ENCODE measurements at places on chromosomes 3 and 15.

DNA sequence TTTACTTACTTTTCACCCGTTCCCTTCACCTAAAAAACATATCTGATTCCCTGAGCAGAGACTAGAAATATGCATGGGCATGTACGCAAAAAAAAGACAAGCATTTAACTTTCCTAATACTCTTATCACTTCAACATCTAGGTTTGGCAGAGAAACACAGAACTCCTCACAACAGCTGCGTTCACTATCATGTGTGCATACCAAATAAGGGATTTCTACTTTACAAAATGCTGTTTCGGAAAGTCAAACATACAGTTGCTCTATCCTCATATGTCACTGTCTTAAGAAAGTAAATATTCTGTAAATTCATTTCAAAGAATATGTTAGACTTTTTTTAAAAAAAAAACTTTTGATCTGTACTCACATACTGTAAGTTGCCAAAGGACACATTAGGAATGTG is 65.1 kb upstream of the CBLB start:
- no peak for DNase-seq

DNA sequence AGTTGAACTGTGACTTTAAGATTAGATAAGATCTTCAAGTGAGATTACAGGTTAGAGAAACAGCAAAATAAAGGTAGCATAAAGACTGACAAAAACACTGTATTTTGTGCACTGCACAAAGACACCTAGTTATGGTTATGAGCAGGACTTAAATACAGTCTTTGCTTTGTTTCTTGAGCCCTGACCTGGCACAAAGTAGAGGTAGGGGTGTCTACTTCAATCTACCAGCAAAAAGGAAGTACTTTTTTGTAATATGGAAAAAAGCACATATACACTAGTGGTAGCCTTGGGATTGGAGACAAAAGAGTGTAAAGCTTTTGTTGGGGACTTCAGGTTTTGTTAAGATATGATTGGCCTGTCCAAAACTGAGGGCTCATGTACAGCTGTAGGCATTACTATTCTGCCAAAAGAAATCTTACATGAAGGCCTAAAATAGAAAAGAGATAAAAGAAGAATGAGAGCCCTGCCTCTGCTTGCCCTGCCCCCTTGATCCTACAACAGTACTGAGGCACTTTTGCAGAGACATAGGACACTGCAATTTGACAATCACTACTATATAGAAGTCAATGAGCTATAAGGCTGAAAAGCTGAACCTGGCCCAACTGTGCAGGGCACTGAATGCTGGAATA is 194.3 kb downstream of the CBLB start:
- DNase-seq = no peak

- DNase-seq = no peak
Measured at GRCh38 chr3:152444029-152444641, 175.4 kb downstream of the MBNL1 start.

DNA sequence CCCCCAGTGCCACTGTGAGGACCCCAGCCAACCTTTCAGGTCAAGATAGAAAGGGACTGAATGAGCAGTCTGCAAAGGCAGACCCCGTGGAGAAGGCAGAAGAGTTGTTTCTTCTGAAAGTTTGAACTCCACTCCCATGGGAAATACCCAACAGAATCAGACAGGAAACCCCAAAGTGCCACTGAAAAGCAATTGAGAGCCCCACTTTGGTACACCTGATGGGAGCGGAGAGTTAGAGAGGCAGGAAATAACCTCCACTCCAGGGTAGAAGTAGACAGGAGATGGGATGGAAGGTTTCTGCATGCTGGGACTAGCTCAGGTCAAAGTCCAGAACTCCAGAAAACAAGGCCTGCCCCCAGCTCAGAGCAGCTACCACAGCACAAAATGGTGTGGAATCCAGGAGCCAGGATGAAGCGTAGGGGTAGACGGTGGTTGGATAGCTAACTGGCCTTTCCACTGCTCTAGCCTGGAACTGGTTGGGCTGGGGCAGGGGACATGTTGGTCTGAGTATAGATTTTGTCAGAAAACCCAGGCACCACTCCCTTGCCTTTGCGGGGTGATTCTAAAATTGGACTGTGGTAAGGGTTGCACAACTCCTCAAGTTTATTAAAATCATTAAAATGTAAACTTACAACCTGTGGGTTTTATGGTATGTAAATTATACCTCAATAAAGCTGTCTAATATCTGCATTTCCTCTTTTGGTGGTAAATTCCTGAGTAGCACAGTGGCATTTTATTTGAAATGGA is 1.9 kb upstream of the RAB43 start:
- no peak for DNase-seq

DNA sequence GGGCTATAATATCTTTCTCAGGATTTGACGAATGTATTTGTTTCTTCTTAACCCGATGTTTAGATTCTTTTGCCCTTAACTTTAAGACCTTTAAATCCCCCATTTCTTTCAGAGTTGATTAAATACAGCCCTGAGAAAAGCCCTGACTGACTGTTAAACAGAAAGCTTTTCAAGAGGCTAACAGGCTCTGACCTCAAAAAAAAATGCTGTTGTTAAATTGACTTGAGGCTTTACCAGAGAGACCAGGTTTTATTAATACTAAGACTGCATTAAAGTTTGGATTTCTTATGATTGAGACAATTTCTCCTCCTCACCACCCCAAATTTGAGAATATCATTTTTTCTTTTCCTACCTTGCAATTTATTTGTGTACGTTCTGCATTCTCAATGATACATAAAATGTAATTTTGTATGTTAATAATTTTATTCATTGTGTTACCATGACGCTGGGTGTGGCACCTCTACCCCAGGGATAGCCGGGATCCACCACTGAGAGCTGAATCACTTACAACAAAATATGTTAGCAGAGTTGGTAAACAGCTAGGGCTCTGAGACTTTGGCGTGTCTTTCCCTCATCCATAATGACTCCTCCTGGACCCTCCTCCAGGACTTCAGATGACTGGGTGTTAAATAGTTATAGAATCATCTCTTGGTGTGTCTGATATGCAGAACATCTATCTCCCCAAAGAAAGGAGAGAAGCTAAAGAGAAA is 753.5 kb downstream of the NAALADL2 start:
- no peak for DNase-seq

GRCh38 chr3:7740458-7740857 is 761.2 kb upstream of the LMCD1 start:
- DNase-seq = no peak

- no peak for DNase-seq
Measured at GRCh38 chr15:42593143-42593542, 17.7 kb downstream of the STARD9 start.

- DNase-seq = no peak
Measured at GRCh38 chr15:64580696-64581407, 120.5 kb downstream of the ZNF609 start.

DNA sequence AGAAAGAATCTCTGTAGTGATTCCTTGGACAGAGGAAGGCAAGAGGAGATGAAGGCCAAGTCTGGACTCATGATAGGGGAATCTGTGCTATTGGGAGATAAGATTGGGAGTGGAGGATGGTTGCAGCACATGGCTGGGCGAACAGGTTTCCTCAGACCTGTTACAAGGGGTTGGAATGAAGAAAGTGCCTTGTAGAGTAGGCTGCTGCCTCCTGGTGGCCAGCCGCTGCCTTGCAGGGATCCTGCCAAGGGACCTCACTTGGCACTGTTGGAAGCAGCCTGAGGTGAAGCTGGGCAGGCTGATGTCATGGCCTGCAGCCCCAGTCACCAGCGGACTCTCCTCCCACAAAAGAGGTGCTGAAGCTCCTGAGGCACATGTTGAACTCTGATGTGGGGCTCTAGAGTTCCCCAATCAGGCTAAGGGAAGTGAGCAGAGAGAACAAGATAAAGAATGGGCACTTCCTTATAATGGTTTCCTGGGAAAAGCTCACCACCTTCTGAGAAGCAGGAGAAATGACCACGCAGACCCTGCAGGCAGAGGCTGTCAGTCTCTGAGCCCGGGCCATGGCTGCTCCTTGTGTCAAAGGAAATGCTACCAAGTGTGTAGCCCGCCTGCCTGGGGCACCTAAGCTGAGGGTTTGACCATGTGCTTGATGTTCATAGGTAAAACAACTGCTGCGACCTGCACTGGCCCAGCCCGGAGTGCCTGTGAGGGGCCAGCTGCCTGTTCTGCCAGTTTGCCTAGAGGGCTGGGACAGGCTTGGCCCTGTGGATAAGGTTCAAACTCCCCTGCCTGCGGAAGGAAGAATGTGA is 1.6 kb upstream of the TEX264 start:
- peak; percentile 97 for DNase-seq

Measured in WTC11 (cell line).